ENCODE measurements at places on chromosomes 1 and 21. TPM values are rescaled to one million over a fixed set of nuclear protein-coding genes. Genes with fewer than 3 reads are reported as not detected.

The KDF1 gene
- total RNA-seq, result not detected

The RALGPS2 gene
- total RNA-seq, result 5.8 TPM

The C8B gene
- total RNA-seq, result not detected

The FAM163A gene
- not detected for total RNA-seq

The NOS1AP gene
- not detected for total RNA-seq

The C1orf116 gene
- under 0.01 TPM for total RNA-seq

The RBM11 gene
- total RNA-seq, result not detected

The RHEX gene
- not detected for total RNA-seq

The SH2D1B gene
- not detected for total RNA-seq

The ELAVL4 gene
- total RNA-seq, result not detected

The OPRD1 gene
- total RNA-seq, result under 0.01 TPM

The FMO3 gene
- total RNA-seq, result 0.79 TPM

The TRABD2B gene
- under 0.01 TPM for total RNA-seq

The NMNAT2 gene
- total RNA-seq, result 0.66 TPM

The SPRR1B gene
- not detected for total RNA-seq

The OR2AJ1 gene
- not detected for total RNA-seq

The NPL gene
- 3.2 TPM for total RNA-seq

The WLS gene
- 276 TPM for total RNA-seq

The PRR9 gene
- not detected for total RNA-seq

The NAV1 gene
- total RNA-seq, result 53.5 TPM

The ALX3 gene
- total RNA-seq, result not detected

The TMEM269 gene
- not detected for total RNA-seq

The VWA5B1 gene
- total RNA-seq, result not detected

The TLCD4 gene
- total RNA-seq, result 0.99 TPM

The OR2G6 gene
- total RNA-seq, result not detected
